ENCODE measurements at places on chromosomes 2 and 18.

- DNase-seq, result no peak
Observed at GRCh38 chr2:118231759-118232158, 143.5 kb downstream of the INSIG2 start.

- no peak for DNase-seq
Observed at GRCh38 chr18:50193796-50194630, 934 bp downstream of the MYO5B start.

- no peak for DNase-seq
Observed at GRCh38 chr2:181858600-181858999, 32.9 kb upstream of the ITPRID2 start.

GRCh38 chr2:188399159-188399558 is 107.5 kb downstream of the GULP1 start:
- DNase-seq, result no peak

DNA sequence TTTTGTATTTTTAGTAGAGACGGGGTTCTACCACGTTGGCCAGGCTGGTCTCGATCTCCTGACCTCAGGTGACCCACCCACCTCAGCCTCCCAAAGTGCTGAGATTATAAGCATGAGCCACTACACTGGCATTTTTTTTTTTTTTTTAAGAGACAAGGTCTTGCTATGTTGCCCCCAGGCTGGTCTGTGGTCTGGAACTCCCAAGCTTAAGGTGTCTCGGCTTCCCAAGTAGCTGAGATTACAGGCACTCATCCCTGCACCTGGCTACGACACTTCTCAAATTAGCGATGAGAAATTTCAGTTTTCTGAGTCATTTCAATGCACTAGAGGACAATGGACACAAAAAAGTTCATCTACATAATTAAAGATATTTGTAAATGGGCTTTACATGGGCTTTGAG is 36.6 kb upstream of the TCF7L1 start:
- DNase-seq, result no peak

DNA sequence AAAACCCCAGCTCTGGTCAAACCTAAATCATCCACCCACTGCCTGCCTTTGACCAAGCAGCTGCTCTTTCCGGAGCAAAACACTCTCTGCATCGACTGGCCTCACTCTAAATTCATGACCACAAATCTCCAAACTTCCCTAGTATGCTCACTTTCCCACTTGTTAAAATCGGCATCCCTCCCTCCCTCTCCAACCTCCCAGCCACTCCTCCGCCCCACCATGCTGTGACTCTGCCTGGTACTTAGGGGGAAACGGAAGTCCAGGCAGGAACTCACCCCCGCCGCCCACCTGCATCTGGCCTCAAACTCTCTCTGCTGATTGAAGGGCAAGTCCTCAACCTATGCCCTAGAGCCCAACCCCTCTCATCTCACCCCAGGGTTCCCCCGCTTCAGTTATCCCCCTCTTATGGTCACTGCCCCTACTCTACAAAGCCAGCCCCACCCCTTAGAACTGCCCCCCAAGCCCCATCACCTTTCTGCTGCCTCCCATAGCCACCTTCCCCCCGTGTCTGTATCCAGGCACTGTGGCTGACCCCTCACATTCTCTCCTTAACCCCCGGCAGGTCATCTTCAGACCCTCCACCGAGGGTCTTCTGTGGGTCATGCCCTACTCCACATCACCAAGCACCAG is 3.8 kb upstream of the ADRA2B start:
- no peak for DNase-seq

GRCh38 chr2:200700856-200701255 is 110.9 kb upstream of the BZW1 start:
- DNase-seq, result no peak

- DNase-seq, result no peak
Observed at GRCh38 chr2:111161971-111162370, 41.3 kb downstream of the BCL2L11 start.

GRCh38 chr18:74351354-74351753 is 35.7 kb downstream of the C18orf63 start:
- DNase-seq, result no peak

DNA sequence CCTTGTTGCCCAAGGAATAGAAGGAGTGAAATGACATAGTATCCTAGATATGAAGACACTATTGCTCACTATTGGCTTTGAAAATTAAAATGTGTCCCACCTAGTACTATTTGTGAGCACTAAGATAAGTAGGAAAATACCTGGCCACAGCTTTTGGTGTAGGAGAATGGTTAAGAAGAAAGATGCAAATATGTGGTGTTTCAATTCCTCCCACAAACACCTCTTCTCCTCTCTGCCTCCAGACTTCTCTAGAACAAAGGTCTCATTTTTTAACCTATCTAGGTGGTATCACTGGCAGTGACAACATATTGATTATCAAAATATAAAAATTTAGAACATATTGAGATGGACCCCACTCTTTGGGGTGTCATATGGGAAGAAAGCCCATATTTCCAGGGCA is 929.9 kb upstream of the FANCL start:
- DNase-seq, result no peak

DNA sequence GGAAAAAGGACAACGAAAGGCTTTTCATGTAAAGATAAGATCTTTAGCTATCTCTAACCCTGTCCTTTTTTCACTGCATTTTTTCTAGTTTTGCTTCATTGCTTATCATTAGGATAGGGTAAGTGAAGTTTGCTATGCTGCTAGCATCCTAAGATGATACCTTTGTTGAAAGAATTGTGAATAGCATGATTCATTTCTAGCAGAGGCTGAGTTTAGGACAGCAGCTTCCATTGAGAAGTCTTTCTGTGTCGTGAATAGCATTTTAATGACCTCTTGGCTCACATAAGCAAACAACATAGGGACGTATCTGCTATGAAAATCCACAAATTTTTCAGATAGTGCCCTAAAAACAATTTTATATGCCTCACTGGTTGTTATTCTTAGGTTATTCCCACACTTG is 36.4 kb upstream of the GAREM2 start:
- no peak for DNase-seq

DNA sequence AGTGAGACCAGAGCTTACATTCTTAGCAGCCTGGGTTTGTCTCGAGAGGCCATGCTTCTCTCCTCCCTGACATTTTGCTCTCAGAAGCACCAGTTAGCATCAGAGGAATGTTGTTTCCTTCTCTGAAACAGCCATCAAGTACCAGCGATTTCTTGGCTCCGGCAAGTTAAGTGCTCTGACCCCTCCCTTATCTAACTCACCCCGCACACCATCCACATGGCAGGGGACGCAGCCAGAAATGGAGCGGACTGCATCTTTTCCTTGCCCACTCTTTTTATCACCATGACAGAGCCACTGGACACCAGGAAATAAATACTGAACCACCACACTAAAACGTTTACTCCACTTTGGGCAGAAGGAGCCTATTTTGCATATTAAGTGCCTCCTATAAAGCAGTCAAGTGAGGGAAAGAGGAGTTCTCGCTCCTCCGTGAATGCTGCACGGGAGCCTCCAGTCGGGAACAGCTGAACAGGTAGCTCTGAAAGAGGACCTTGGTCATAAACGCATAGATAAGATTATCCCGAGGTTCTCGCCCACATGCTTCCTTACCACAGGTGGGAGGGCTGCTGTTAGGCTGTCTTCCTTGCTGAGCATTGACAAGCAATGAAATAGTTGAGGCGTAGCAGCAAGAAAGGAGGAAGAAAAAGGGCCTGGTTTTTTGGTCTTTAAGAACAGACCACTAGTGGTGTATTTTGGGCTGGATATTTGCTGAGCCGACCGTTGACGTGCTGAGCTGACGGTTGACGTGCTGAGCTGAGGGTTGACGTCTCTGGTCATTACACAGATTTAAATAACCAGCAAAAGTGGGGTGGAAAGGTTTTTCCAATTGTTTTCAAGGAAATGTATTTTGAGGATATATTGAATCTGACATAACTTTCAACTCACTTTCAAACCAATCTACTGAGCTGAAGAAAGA is 71.4 kb upstream of the ITGB6 start:
- no peak for DNase-seq

GRCh38 chr18:36469461-36469860 is 171.9 kb downstream of the FHOD3 start:
- DNase-seq, result no peak

GRCh38 chr18:79507546-79508480 is 112.1 kb downstream of the NFATC1 start:
- no peak for DNase-seq

GRCh38 chr2:54772531-54772930 is 49.1 kb downstream of the EML6 start:
- DNase-seq, result no peak

GRCh38 chr2:170467568-170468422 is 247.3 kb upstream of the SP5 start:
- DNase-seq, result no peak

GRCh38 chr18:23740105-23740830 is 51.0 kb downstream of the LAMA3 start:
- no peak for DNase-seq

DNA sequence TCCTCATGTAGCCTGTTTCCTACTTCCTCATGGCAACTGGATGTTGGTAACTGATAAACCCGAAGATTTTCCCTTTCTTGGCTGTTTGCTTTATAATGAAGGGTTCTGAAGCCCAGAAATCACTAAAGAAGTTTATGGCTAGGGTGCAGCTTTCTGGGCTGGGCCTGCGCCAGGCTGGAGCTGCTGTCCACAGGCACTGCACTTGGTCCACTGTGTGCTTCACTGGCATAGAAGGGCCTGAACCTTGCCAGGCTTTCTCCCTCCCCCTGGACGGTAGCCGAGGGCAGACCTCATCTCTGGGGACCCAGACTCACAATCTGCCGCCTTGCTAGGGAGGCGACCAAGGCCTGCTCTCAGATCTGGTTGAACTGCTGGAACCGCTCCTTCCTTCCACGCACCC is 133.3 kb upstream of the SPRED2 start:
- no peak for DNase-seq

DNA sequence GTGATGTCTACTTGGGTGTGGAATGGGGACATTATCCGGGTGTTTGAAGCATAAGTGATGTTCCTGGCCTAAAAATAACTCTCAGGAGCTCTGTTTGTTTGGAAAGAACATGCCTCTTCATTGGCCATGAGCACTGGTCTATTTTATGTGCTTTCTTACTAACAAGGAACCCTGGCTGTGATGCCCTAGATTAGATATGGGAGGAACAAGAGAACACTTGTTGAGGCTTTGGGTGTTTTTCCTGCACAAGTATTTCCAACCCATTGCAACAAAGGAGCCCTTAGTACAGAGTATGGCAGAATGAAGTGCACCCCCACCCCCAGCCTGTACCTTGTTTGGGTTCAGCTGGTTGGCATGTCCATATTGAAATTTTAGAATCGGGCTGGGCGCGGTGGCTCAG is 95.9 kb downstream of the SLC4A3 start:
- DNase-seq, result no peak

DNA sequence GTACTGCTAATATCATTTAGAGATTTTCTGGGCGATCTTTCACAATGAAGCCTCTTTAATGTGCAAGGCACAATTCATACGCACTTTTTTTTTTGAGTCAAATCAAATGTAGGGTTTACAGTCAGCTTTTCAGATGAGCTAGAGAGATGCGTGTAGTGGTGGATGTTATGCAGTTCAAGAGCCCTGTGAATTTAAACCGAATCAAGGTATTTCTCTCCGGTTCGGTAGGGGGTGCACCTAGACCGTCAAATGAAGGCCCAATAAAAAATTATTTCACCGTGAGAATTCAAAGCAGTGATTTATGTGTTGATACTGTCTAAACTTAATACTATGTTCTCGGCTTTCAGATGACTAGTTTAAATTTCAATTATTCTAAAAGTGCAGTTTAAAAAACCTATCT is 1.1 kb downstream of the PTH2R start:
- no peak for DNase-seq

DNA sequence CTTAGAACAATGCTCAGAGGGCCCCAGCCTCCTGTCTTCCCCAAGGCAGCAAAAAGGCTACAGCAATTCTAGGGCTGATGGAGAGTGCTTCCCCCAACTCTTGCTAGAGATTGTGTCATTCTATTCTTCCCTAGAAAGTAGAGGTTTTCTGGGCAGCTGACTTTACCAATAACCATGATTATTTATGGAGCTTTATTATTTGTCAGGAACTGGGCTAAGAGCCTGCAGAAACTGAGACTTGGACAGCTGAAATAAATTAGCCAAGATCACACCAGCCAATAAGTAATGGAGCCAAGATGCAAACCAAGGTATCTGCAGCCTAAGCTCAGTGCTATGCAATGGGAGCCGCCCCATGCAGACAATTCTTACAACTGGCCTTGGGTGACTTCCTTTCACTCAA is 84.8 kb downstream of the CCBE1 start:
- DNase-seq, result no peak

- DNase-seq, result no peak
Observed at GRCh38 chr18:77505499-77505898, 255.9 kb downstream of the GALR1 start.
